Uterus (tissue), 4 donors: ENCODE measurements at places on chromosomes 3 and 15.

- no peak for DNase-seq
Measured at GRCh38 chr3:186035277-186035676, 73.6 kb downstream of the ETV5 start.

GRCh38 chr15:96042734-96043224 is 287.7 kb upstream of the NR2F2 start:
- DNase-seq, result no peak

- DNase-seq, result no peak
Measured at GRCh38 chr15:69887553-69887952, 210.2 kb downstream of the TLE3 start.

- no peak for DNase-seq
Measured at GRCh38 chr3:49867871-49868321, 1.8 kb downstream of the CAMKV start.

DNA sequence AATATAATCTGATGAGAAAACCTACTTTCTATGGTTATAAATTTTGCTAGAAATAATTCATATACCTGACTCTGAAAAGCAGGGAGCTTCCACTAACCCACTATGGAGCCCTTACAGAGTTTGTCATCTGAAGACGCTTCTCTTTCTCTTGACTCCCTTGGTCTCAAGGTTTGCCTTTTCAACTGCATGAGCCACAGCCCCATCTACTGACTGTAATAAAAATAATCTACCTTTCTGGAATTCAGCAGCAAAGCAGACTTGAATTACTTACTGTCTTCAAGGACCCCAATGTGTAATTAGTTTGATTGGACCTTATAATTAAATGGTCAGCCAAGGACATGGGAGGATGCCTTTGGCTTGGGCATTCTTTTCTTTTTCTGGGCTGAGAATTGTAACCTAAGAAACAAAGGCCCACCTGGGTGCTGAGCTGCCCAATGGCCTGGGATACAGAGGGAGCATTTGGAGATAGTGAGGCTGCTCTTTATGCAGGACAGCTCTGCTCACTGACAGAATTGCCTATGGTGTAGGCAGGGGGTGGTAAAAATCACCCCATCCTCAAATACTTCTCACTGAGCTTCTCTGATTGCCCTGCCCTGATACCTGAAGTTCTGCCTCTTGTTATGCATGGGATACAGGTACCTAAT is 178.6 kb upstream of the TRIM42 start:
- no peak for DNase-seq

DNA sequence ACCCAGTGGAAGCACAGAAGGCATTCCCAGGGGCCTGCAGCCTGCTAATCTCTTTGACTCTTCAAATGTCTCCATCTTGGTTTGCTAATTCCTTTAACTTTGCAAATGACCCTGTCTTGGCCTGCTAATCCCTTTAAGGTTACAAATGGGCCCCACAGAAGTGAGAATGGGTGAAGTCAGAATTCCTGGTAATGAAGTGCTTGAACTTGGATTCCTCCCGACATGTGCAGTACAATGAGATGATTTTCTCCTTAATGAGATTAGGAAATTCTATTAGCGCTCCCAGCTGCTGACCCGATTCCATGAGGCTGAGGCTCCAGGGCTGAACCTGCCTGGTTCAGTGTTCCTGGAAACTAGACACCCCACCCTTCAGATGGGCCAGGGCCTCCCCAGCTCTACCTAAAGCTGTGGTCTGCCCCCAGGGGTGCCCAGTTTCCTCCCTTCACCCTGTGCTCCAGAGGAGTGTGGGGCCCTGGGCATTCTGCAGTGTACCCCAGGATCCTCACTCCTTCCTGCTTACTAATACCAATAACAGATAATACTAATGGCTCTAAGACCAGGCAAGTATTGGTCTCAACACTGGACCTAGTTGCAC is 47.4 kb downstream of the SCN5A start:
- no peak for DNase-seq

DNA sequence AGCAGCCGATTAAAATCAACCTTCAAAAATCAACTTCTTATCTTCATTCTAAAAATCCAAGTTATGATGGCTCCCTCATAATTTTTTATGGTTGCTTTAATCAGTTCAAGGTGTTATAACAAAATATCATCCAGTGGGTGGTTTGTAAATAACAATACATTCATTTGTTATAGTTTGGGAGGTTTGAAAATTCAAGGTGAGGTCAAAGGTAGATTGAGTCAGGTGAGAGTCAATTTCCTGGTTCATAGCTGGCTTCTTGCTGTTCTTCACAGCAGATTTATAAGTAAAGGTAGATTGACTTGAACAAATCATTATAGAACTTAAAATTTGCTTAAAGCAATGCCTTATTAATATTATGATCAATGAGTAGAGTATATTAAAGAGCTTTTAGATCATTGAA is 192.8 kb downstream of the CADM2 start:
- no peak for DNase-seq

GRCh38 chr3:69764121-69764741 is 25.0 kb downstream of the MITF start:
- no peak for DNase-seq

DNA sequence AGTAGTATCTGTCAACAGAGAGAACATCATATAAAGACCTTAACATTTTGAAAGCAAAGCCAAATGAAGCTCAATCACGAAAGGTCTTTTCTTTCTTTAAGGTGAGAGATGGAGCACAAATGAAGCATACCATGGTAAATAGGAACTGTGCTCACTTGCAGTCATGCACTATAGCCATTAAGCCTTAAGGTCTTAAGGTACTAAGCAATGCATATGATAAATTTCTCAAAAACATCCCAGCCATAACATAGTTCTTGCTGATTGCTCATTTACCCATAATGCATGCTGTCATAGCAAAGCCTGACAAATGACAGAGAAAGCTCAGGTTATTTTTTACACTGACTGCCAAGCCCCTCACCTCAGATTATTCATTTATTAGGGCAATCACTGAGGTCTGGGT is 214.5 kb downstream of the MECOM start:
- DNase-seq, result no peak

GRCh38 chr3:188326111-188326510 is 172.2 kb downstream of the LPP start:
- no peak for DNase-seq

- no peak for DNase-seq
Measured at GRCh38 chr3:29453284-29454001, 172.6 kb downstream of the RBMS3 start.

GRCh38 chr3:110938629-110939028 is 133.0 kb upstream of the NECTIN3 start:
- DNase-seq, result no peak

GRCh38 chr3:14605067-14605466 is 46.5 kb upstream of the CCDC174 start:
- no peak for DNase-seq

DNA sequence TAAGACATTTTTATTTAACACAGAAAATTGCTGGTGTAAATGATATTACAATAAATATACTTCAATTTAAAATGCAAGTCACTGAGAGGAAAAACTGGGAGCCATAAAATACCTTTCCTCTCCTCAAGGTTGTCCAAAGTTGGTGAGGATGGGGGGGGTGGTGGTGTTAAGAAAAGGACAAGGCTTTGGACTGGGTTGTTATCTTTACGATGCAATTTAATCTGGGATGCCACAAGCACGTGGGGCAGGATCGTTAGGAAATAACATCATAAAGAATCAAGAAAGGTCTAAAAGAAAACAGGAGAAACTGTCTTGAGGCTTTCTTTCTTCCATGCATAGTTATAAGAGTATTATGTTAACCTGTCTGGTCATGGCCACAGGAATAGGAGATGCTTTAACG is 66.9 kb downstream of the NMNAT3 start:
- DNase-seq, result no peak

GRCh38 chr3:24401811-24402185 is 92.9 kb downstream of the THRB start:
- no peak for DNase-seq

DNA sequence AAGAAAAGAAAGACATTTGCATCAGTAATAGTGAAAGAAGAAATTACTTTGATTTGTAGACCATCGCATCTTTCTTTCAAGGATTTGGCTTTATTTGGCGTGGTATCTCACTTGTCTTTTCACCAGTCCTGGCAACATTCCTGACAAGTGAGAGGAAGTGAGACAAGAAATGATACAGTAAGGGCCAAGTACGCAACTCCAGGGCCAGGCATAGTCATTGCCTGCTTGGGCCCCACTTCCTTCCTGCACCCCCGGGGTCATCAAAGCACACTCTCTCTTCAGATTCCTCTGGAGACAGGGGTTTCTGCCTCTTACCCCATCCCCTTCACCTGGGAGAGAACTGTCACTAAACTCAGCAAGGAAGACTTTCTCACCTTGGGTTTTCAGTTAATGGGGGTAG is 55.1 kb downstream of the CD47 start:
- no peak for DNase-seq

GRCh38 chr3:44924457-44925084 is 50.2 kb downstream of the TGM4 start:
- no peak for DNase-seq

GRCh38 chr3:36763850-36764703 is at the start of gene DCLK3:
Gene DCLK3 (minus strand): TSS chr3:36764553. CDS start chr3:36764263, 290 bp downstream.
- DNase-seq, result no peak

DNA sequence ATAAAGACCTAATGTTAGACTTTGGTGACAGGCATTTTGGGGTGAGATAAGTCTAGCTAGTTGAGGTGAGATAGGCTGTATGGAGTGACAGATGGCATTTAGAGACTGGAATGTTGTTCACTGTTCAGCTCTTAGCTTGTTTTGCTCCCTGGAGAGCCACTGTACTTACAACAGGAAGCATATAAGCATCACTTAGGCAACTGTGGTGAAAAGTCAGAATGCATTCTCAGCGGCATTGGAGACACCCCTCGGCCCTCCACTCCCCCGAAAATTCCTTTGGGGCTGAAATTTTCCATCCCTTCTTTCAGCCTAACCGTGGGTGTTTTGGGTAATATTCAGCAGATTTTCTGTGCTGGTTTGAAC is 73.4 kb downstream of the SLCO3A1 start:
- DNase-seq, result no peak

- DNase-seq, result no peak
Measured at GRCh38 chr3:58287354-58287753, 18.7 kb upstream of the RPP14 start.

GRCh38 chr3:128597900-128598299 is 52.7 kb downstream of the RPN1 start:
- DNase-seq, result no peak

DNA sequence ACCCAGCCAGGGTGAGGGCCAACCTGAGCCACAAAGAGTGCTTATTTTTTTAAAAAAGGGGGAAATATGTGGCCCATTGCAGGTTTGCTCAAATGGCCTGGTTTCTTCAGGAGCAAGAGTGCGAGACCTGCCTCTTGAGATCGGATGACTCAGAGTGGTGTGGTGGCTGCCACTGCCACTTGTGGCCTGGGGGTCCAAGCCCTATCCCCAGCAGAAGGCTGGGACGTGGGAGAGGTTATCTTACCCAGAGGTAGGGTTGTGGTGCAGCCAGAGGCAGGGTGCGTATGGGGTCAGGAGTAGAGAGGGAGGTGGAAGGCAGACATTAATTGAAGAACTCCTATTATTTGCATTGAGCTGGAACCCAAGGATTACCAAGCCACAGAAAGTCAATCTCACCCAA is 83.2 kb upstream of the SMAD3 start:
- DNase-seq, result no peak

GRCh38 chr3:195913382-195913781 is 5.0 kb upstream of the TNK2 start:
- no peak for DNase-seq

- DNase-seq, result no peak
Measured at GRCh38 chr3:51719410-51720025, 12.7 kb downstream of the GRM2 start.

GRCh38 chr15:53447742-53448141 is 311.7 kb downstream of the WDR72 start:
- no peak for DNase-seq

DNA sequence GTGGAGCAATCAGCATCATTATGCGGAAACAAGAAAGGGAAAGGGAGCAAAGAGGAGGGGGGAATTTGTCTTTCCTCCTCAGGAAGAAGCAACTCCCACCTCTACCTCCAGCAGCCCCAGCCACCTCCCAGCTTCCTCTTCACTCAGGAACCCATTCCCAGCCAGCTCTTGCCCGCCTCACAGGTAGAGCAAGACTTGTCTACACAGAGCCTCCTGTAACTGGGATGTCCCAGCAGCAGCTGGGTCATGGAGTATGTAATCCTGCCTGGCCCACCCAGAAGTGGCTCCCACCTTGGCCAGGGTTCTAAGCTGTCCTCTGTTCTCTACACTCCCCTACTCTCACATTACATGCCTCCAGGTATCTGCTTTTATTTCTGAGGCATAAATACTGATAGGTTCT is 14.0 kb downstream of the IGDCC3 start:
- no peak for DNase-seq

DNA sequence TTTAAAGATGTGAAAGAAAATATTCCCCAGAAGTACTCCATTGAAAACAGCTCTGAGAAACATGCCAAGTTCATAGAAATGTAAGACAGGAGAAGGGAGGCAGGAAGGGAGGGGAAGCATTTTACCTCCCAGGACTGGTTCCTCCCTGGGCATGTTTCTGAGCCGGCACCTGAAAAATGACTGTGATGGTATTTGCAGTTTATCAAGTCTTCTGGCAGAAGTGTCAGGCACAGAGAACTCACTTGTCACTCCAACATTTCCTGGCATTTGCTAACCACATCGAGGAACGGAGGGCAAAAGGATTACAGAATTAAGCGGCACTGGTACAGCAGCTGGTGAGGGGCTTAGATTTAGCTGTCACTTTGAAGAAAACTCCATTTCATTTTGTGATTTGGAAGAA is 1054.0 kb downstream of the TUSC7 start:
- no peak for DNase-seq

GRCh38 chr3:182315313-182315712 is 478.0 kb upstream of the ATP11B start:
- DNase-seq, result no peak

- DNase-seq, result peak; percentile 27
Measured at GRCh38 chr15:98547741-98548138, 100.6 kb upstream of the IGF1R start.

DNA sequence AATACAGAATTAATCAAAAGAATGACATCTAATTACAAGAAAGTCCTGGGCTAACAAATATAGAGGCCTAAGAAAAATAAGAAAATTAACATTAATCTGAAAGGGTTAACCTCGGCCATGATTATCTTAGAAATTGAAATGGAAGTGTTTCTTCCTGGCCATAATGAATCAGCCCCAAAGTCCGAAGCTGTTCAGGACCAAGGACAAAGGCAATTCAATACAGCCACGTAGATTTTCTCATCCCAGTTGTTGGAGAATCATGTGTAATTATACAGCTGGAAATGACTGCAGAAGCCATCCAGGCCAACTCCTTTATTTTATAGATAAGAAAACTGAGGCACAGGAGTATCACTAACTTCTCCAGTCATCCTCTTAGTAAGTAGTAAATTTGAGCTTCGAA is 38.0 kb upstream of the GBE1 start:
- no peak for DNase-seq

DNA sequence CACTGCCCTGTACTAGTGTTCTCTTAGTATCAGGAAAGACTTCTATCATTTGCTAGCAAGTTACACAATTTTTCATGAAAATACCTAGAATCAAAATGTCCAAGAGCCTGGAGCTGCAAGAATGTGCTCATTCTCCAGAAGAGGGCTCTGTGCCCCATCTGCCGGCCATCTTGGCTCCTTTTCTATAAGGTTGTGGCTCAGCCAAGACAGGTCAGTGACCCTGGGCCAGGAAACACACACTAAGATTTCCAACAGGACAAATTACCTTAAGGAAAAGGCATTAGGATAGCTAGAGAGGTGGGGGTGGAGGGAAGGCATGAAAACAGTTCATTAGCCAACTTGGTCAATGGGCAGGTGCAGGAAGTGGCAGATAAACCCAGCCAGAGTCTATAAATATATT is 20.7 kb downstream of the TIMP4 start:
- no peak for DNase-seq
